ENCODE measurements at places on chromosomes 3 and 15. TPM values are rescaled to one million over a fixed set of nuclear protein-coding genes. Genes with fewer than 3 reads are reported as not detected.

TMEM87A gene
- total RNA-seq, result 54.7 TPM

SPTSSB gene
- 0.32 TPM for total RNA-seq

PPM1L gene
- total RNA-seq, result 3.5 TPM

UBAP1L gene
- total RNA-seq, result 7.8 TPM

OCA2 gene
- not detected for total RNA-seq

GOLGA8T gene
- 0.17 TPM for total RNA-seq

CELF6 gene
- 1.9 TPM for total RNA-seq

KBTBD13 gene
- not detected for total RNA-seq

SLC15A2 gene
- 2.6 TPM for total RNA-seq

ADAMTS9 gene
- not detected for total RNA-seq

CSNK1G1 gene
- total RNA-seq, result 23.2 TPM

GNAT1 gene
- total RNA-seq, result not detected

GUCA1C gene
- not detected for total RNA-seq

SST gene
- not detected for total RNA-seq

REC114 gene
- total RNA-seq, result not detected

SKOR1 gene
- 2.2 TPM for total RNA-seq

MUC20 gene
- 6.4 TPM for total RNA-seq

APOD gene
- not detected for total RNA-seq

PRRT3 gene
- 5.9 TPM for total RNA-seq

STARD9 gene
- 4.1 TPM for total RNA-seq

ADAMTS7 gene
- not detected for total RNA-seq

TM4SF4 gene
- total RNA-seq, result not detected

UTS2B gene
- not detected for total RNA-seq

SUCNR1 gene
- total RNA-seq, result not detected
